GM04504 (cell line): ENCODE measurements at places on chromosomes 5 and 9.

- peak; percentile 5 for DNase-seq
Measured at GRCh38 chr9:135701959-135702721, at the start of gene KCNT1. TSS of gene KCNT1 (plus strand) at chr9:135702185. CDS start at chr9:135702259, 74 bp downstream.

GRCh38 chr5:10201223-10201868 lies 48.3 kb downstream of the ATPSCKMT start:
- no peak for DNase-seq

DNA sequence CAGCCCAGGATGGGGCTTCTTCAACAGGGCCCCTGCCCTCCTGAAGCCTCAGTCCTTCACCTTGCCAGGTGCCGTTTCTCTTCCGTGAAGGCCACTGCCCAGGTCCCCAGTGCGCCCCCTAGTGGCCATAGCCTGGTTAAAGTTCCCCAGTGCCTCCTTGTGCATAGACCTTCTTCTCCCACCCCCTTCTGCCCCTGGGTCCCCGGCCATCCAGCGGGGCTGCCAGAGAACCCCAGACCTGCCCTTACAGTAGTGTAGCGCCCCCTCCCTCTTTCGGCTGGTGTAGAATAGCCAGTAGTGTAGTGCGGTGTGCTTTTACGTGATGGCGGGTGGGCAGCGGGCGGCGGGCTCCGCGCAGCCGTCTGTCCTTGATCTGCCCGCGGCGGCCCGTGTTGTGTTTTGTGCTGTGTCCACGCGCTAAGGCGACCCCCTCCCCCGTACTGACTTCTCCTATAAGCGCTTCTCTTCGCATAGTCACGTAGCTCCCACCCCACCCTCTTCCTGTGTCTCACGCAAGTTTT lies 23.6 kb downstream of the PCDHGC5 start:
- DNase-seq, result no peak

- DNase-seq, result no peak
Measured at GRCh38 chr5:126640866-126641265, 40.1 kb downstream of the PHAX start.

GRCh38 chr5:24595329-24595728 lies 49.4 kb downstream of the CDH10 start:
- DNase-seq, result no peak

GRCh38 chr9:12155401-12156134 lies 537.6 kb upstream of the TYRP1 start:
- DNase-seq, result no peak

DNA sequence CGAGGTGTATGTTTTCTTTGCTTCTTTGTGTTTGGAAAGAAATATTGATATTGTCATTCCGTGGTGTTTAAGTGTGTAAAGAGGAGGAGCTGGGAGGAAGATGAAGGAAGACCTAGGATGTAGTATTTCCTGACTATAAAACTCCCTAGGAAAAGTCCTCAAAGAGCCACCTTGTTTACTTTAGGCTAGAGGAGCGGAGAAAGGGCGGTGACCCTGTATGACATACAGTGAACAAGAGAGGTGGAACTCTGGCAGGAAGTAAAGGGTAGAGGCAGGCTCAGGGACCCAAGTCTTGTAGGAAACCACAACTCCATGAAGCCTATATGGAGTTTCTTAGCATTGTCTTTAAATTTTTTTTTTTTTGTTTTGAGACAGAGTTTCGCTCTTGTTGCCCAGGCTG lies 303.9 kb downstream of the DOCK8 start:
- no peak for DNase-seq

GRCh38 chr9:37977851-37978480 lies 74.0 kb upstream of the SLC25A51 start:
- no peak for DNase-seq

GRCh38 chr5:163190283-163190682 lies 247.1 kb upstream of the CCNG1 start:
- no peak for DNase-seq

DNA sequence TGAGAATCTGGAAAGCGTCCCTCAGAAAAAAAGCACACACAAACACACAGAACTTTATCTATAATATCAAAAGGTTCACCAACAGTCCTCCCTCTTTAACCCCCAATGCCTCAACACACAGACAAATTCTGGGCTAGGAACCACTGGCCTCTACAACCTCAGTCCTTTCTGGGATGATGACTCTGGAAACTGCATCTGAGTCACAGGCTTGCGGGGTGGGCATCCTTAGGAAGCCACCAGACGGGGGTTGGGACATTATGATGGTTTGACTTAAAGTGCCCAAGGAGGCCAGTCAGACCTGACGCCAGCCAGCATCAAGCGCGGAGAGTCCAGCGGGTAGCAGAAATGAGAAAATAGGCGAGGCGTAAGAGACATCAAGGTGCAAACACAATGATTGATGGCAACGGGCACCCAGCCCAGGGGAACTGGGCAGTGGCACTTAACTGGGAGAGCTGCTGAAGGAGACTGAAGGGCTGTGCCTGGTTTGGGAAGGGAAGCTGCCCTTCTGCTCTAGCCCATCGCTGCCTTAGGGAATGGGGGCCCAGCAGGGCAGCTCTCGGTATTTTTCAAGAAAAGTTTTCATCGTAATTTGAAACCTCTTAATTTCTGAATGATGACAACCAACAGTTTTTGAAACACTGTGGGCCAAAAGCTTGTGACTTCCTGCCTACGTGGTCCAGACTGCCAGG lies 20.7 kb downstream of the SPRY4 start:
- no peak for DNase-seq

GRCh38 chr9:84285381-84285780 lies 55.2 kb downstream of the SLC28A3 start:
- no peak for DNase-seq

DNA sequence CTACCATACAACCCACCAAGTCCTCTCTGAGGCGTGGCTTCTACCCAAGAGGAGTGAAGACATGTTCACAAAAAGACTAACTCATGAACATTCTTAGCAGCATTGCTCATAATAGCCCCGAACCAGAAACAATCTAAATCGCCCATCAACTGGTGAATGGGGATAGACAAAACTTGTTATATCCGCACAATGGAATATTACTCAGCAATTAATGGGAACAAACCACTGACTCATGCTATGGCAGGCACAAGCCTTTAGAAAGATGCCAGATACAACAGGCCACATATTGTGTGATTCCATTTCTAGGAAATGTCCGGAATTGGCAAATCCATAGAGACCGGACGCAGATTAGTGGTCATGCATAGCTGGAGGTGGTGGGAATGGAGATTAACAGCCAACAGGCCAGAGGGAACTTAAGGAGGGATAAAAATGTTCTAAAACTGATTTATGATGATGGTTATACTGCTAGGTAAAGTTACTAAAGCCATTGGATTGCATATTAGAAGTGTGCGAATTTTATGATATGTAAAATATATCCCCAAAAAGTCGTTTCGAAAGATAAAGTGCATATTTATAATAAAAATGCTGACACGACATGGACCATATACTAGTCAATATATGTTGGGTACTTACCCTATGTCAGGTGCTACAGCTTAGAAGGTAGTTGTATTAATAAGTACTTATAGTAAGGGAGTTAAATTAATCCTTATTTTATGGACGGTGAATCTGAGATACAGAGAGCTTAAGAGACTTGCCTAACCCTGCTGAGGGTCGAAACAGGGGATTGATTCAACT lies 55.4 kb downstream of the LHX2 start:
- DNase-seq, result no peak

- DNase-seq, result no peak
Measured at GRCh38 chr9:128729302-128729701, 5.4 kb upstream of the ZDHHC12 start.

- no peak for DNase-seq
Measured at GRCh38 chr5:88678770-88679381, 204.1 kb downstream of the MEF2C start.

DNA sequence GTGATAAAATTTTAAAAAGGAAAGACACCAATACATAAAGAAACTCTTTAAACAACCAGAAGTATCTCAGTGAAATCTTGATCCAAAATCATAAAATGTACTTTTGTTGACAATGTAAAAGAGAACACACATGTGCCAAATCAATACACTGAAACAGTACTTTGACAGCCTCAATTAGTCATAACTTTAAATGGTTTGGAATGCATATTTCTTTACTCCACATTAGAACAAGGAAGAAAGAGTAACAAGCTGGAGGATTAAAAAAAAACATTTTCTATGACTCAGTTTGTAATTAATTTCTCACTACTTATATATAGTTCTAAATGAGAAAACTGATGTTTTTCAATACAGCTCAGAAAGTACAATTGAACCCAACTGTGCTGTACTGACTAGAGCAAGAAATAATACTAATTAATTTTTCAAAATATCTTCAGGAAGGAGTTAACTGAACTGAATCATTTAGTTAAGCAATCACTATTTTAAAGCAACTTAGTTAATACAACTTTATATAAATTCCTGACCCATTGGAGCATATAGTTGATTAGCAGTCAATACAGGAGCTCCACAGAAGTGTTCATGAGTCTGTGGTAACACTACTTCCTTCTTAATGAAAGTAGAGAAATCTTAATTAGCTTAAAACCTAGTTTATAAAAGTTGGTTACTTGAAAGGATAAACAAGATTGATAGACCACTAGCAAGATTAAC lies 101.0 kb downstream of the NR3C1 start:
- DNase-seq, result no peak

- DNase-seq, result no peak
Measured at GRCh38 chr9:126894052-126894603, 20.5 kb upstream of the RALGPS1 start.

- DNase-seq, result no peak
Measured at GRCh38 chr5:38795986-38796741, 49.6 kb upstream of the OSMR start.

DNA sequence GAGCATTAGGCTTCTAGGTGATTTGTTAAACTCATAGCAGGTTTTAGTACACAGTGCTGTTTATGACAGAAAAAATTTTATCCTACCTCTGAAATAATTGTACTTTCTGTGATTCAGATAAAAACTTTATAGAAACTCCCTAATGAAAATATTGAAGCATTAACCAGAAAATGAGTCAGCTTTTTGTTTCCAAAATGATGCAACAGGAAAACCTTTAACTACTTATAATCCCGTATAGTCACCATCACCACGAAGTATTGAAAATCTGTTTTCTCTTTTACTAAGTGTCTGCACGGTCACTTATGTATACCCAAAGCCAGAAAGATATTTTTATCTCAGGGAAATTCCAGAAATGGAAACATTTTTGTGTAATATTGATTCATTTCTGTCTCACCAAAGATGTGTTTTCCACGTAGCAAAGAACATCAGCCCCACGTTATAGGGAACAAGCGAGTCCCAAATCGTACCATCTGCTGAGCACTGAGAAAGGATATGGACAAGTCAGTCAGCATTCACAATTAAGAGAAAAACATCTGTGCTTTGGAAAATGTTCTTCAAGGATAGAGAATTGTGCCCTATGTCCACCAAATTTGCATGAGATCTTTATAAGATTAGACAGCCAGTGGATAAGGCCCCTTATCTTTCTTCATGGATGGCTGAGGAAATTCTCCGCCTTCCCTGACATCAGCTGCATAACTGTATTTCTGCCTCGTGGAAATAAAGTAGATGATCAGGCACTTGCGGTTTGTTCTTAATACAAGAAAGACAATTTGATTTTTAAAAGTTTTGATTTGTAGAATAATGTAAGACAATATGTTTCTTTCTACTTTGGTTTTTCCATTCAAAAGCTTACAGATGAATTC lies 41.9 kb downstream of the TNFAIP8 start:
- DNase-seq, result no peak

DNA sequence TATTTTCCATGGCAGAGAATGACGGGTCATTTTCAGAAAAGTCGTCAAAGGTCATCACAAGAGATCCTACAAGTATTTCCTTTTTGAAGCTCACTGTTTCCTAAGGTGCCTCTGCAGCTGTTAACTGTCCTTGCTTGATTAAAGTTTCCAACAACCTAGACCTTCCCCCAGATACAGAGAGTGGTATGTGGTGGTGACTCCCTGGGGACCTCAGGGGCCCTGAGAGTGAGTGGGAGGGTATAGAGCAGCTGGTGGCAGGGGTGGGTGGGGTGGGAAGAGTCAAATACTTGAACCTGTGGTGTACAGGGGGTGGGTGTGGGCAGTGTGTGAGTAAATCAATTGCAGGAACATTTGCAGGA lies 1.6 kb upstream of the CD72 start:
- DNase-seq, result no peak

- DNase-seq, result no peak
Measured at GRCh38 chr5:14735944-14736343, 71.4 kb downstream of the OTULIN start.

GRCh38 chr9:84866396-84867175 lies 197.1 kb downstream of the NTRK2 start:
- DNase-seq, result no peak

- no peak for DNase-seq
Measured at GRCh38 chr5:158369241-158369640, 510.3 kb upstream of the CLINT1 start.

GRCh38 chr5:77308154-77308960 lies 97.9 kb downstream of the PDE8B start:
- no peak for DNase-seq
